ENCODE measurements at places on chromosomes 2 and 18. TPM values are rescaled to one million over a fixed set of nuclear protein-coding genes. Genes with fewer than 3 reads are reported as not detected.

Gene CHN1
- total RNA-seq = 1.1 TPM

Gene PLEKHA3
- 2.0 TPM for total RNA-seq

Gene ST8SIA3
- not detected for total RNA-seq

Gene CD302
- total RNA-seq = 1.7 TPM

Measured in hair follicular keratinocyte (primary cell).